ENCODE measurements at places on chromosomes 3 and 15. TPM values are rescaled to one million over a fixed set of nuclear protein-coding genes. Genes with fewer than 3 reads are reported as not detected.

DNA sequence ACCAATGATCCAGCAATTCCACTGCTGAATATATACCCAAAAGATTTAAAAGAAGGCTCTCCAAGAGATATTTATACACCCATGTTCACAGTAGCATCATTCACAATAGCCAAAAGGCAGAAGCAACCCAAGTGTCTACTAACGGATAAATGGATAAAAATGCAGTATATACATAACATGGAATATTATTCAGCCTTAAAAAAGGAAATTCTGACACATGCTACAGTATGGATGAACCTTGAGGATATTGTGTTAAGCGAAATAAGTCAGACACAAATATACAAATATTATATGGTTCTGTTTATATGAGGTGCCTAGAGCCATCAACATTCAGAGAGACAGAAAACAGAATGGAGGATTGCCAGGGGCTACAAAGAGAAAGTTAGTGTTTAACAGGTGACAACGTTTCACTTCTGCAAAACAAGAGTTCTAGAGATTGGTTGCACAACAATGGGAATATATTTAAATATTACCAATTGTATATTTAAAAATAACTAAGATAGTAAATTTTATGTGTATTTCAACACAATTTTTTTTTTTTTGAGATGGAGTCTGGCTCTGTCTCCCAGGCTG, 69.4 kb downstream of the STAG1 start:
- no peak for DNase-seq

DNA sequence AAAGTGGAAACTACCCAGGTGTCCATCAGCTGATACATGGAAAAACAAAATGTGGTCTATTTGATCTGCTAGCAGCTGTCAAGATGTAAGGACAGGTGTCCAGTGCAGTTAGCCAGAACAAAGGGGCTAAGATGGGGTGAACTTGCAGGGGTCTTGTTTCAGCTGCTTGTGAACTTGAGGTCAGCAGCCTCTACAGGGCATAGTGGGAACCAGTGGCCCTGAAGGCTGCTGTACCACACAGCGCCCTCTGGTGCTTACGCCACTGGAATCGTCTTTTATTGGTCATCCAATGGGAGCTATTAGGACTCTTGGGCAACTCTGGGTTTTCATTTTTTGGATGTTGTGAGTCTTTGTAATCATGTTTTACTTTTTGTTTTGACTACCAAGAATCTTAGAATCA, 62.2 kb upstream of the CTSH start:
- DNase-seq, result no peak

Gene PDZRN3
- 61.6 TPM for total RNA-seq

- no peak for DNase-seq
Observed at GRCh38 chr3:65783117-65783516, 255.6 kb downstream of the MAGI1 start.

DNA sequence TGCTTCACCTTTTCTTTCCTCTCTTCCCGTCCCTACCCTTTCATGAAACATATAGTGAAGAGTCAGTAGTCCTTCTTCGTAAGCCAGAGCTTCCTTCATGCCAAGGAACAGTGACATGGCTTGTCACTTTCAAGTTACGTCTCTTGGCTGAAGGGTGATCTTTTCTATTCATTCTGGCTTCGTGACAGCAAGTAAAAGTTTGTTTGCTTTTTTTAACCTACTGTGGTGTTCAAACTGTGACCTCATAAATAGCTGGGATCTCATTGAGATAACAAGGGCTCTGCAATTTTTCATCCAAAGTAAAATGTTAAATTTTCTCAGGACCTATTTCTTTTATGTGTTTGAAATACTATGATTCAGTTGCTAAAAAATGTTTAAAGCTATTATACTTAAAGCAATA, 10.5 kb downstream of the CDIN1 start:
- no peak for DNase-seq

All from urinary bladder (tissue), 4 donors.